ENCODE measurements at places on chromosomes 6 and 20.

- DNase-seq, result no peak
Observed at GRCh38 chr6:122223251-122223650, 176.2 kb upstream of the HSF2 start.

DNA sequence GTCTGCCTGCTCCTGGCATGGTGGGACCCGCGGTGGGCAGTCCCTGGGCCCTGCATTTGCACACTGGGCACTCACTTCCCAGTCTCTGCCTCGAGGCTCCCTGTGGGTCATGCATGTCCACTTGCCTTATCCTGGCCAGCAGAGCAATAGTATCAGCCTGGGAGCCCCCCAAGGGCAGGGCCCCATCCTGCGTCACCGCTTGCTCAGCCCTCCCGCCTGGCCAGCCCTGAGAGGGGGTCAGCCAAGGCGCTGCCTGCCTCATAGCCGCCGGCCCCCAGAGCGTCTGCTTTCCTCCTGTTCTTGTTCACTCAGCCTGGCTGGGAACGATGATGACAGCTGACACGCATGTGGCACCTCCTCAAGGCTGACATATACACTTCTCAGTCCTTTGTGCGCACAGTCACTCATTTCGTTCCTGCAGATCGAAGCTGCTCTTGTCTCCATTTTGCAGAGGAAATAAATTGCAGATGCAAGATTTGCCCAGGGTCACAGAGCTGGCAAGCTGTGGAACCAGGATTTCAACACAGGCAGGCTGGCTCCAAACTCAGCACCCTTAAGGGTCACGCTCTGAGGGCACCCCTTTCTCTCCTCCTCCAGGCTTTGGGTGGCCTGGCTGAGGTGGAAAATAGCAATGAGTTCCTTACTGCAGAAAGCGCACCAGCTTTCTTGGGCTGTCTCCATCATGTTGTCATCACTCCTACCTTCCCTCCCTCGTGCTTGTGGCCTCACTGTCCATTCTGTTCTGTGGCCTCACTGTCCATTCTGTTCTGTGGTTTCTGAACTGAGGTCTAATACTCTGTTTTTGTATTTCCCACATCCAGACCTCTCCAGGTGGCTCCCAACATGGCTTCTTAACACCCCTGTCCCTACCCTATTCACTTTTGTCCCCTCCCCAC is 17.2 kb downstream of the KCNK17 start:
- no peak for DNase-seq

- DNase-seq, result no peak
Observed at GRCh38 chr6:42889815-42890214, 10.4 kb downstream of the RPL7L1 start.

DNA sequence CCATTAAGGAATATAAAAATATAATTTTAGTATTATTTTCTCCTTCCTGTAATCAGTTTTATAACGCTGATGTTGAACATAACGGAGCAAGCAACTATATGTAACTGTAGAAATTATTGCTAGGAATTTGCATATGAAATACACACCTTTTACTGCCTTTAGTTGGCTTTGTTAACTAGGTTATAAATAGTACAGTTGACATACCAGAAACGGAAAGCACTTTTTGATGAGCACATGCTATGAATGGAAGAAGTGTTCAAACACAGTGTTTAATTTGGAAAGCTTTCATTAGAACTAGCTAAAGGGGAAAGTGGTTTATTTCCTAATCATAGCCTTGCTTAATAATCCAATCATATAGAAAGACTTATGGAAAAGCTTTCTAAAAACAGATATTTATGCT is 25.3 kb upstream of the BEND3 start:
- DNase-seq, result no peak

DNA sequence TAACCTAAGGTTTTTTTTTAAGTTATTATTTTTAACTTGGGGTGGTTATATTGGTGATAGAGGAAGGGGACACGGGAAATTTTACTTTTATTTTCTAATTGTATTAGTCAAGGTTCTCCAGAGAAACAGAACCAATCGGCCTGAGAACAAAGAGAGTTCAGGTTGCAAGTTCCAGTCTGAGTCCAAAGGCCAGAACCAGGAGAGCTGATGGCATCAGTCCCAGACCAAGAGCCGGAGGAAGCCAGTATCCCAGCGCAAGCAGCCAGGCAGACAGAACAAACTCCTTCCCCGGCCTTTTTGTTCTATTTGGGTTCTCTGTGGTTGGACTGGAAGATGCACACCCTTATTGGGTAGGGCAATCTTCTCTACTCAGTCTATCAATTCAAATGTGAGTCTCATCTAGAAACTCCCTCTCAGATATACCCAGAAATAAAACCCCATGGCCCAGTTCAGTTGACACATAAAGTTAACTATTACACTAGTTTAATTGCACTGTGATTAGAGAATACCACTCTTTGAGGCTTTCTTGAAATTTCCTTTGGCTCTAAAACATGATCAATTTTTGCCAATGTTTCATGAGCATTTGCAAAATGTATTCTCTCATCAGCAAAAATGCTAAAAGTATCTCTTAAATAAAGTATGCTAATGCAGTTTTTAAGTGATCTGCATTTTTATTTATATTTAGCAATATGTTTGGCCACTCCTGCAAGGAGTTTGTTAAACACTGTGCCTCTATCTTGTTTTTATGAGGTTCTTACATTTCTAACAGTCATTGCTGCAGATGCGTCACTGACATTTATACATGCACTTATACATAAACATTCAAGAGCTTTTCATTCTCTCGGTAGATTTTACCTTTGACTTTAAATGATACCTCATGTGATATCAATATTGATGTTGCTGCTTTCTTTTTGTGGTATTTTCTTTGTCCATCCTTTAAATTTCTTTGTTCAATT is 103.2 kb upstream of the SSTR4 start:
- no peak for DNase-seq

- DNase-seq, result no peak
Observed at GRCh38 chr20:2212456-2213015, 83.3 kb upstream of the TGM3 start.

DNA sequence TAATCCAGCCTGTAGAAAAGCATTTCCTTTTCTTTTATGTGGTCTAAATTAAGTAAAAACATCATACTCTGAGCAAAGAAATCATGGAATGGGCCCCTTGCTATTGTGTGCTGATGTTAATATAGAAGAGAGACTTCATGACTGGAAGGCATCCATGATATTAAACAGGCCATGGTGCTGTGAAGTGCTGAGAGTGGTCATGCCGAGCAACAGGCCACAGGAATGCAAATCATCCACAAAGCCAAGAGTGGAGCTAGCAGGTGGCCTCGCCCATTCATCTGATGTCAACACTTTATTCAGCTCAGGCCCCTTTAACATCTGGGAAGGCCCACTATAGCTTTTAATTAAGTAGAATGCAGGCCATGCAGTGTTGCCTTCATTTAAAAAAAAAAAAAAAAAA is 115.2 kb upstream of the HMGCLL1 start:
- no peak for DNase-seq

- DNase-seq, result no peak
Observed at GRCh38 chr6:110348961-110349690, 9.0 kb downstream of the METTL24 start.

DNA sequence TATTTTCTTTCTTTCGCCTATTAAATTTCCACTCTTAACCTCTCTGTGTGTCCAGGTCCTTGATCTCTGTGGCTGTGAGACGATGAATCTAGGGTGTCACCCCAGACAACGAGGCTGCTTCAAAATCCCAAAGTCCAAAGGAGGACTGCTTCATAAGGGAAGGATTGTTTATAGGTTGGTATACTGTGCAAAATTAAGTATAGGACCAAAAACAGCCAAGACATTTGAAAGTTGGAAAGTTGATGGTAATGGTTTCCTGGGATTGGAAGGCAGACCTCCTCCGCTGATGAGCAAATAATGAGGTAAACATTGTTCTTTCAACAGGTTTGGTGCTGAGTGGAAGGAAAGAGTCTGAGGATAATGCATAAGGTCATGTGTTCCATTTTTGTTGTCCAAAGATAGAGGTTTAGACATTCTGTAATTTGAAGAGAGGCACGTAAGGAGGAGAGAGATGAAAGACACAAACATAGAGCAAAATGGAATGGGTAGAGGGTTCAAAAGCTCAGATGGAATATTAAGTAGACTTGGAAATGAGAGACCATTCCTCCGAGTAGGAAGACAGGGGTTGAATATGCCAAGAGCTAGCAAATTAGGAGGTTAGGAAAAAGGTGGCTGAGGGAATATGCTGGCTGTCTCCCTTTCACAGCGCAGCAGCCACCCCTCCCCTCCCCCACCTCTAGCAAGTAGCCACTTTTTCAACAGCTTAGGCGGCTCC is 24.8 kb downstream of the ZNF311 start:
- DNase-seq, result no peak

DNA sequence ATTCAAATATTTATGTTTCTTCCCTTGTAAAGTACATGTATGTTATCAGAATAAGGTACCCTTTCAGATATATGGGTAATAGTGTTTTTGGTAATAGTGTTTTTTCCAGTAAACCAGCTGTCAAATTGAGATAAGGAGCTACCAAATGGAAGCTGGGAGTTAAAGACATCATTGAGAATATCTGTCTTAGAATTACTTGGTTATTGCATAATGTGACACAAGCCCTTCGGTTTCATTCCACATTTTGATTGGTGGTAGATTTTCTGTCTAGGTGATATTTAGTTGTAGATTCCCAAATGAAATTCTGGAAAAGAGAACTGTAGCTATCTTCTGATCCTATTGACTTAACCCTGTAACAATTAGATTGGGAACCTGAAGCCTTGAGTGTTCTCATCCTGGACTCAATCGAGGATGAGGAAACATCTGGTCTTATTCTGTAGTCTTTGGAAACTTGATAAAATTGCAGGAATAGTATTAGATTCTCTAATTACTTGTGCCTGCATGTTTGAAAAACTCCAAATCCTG is 75.1 kb upstream of the SYNJ2 start:
- no peak for DNase-seq

GRCh38 chr6:41049521-41049920 is 3.5 kb upstream of the APOBEC2 start:
- no peak for DNase-seq

DNA sequence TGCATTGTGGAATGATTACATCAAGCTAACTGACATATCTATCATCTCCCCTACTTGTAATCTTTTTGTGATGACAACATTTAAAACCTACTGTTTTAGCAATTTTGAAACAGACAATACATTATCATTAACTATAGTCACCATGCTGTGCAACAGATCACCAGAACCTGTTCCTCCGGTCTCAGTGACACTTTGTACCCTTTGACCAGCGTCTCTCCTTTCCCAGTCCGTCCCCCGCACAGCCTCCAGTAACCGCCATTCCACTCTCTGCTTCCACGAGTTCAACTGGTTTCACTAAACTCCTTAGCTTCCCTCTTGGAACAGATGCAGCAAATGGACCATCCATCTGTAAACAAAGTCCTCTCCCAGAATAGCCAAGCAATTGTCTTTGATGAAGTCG is 21.8 kb downstream of the LRP11 start:
- DNase-seq, result no peak

- no peak for DNase-seq
Observed at GRCh38 chr6:3748208-3749066, 3.1 kb downstream of the PXDC1 start.

- no peak for DNase-seq
Observed at GRCh38 chr20:49680484-49680883, 33.2 kb downstream of the B4GALT5 start.

- DNase-seq, result no peak
Observed at GRCh38 chr20:33470866-33471265, 19.0 kb upstream of the CBFA2T2 start.

- no peak for DNase-seq
Observed at GRCh38 chr6:101614774-101615173, 221.3 kb downstream of the GRIK2 start.

GRCh38 chr6:10875026-10875425 is 6.8 kb downstream of the GCM2 start:
- DNase-seq, result no peak

DNA sequence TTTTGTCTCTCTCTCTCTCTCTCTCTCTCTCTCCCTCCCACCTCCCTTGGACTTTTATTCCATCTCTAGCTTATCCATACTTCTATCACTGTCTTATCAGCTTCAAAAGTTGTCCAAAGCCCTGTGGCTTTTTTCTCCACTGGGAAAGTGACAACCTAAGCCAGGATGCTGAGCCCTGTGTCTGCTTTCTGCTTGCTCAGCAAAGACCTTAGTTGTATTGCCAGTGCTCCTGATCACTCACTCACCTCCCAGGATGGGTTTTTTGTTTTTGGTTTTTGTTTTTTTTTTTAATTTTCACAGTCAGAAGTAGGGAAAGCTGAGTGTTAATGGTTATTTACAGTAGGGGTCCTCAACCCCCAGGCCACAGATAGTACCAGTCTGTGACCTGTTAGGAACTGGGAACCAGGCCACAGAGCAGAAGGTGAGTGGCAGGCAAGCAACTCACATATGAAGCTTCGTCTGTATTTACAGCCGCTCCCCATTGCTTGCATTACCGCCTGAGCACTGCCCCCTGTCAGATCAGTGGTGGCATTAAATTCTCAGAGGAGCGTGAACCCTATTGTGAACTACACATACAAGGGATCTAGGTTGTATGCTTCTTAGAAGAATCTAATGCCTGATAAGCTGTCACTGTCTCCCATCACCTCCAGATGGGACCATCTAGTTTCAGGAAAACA is 125.0 kb upstream of the ID4 start:
- DNase-seq, result no peak

DNA sequence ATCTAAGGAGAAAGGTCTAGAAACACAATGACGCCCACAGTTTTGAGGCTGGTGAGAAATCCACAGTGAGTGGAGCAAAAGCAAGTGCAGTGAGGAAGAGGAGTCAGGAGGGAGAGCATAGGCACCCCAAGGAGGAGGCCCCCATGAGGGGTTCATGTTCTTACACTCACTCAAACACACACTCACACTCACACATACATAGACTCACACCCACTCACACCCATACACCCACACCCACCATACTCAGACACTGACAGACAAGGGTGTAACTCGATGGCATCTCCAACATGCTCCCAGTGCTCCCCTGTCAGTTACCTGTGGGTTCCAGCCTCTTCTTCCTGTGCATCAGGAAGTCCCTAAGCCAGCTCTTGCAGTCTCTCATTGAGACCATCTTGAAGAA is 3.8 kb downstream of the ULBP3 start:
- DNase-seq, result no peak

DNA sequence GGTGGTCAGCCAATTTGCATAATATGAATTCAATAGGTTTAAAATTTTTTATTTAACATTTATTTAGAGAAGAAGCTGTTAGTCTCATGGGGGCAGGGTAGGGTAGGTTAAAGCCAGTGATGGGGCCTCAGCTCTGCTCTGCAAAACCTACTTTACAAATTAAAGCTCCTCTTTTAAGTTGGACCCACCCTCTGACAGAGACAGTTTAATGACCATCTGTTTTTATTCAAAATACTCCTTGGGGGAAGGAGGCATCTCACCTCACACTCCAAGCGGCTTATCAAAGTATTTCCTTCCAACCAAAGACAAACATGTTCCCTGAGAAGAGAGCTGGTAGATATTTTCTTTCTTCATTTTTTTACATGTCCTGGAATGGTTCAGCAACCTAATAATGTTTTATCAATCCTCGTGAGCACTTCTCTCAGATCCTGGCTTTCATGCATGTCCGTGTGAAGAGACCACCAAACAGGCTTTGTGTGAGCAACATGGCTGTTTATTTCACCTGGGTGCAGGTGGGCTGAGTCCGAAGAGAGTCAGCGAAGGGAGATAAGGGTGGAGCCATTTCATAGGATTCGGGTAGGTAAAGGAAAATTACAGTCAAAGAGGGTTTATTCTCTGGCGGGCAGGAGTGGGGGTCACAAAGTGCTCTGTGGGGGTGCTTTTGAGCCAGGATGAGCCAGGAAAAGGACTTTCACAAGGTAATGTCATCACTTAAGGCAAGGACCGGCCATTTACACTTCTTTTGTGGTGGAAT is 184.7 kb downstream of the GJA1 start:
- DNase-seq, result no peak

GRCh38 chr20:32360333-32360634 is 2.2 kb downstream of the ASXL1 start:
- no peak for DNase-seq

- no peak for DNase-seq
Observed at GRCh38 chr6:145713773-145714172, 21.5 kb downstream of the EPM2A start.

Measured in GOT3 (cell line).